Dermis blood vessel endothelial cell (primary cell): ENCODE measurements at places on chromosomes 6 and 20. TPM values are rescaled to one million over a fixed set of nuclear protein-coding genes. Genes with fewer than 3 reads are reported as not detected.

The COL21A1 gene
- total RNA-seq, result 0.05 and 0.34 TPM in 2 replicates

The HLA-DQB1 gene
- not detected in 2 replicates for total RNA-seq

The TMEM200A gene
- total RNA-seq, result 0.14 and 0.34 TPM in 2 replicates

The LTA gene
- total RNA-seq, result not detected in 2 replicates

The SLC17A1 gene
- 0.05 TPM in 1 of 2 replicates, not detected in the other for total RNA-seq

The SRMS gene
- total RNA-seq, result not detected in 2 replicates

The CALHM5 gene
- total RNA-seq, result 2.5 and 3.4 TPM in 2 replicates

The ULBP1 gene
- 0.17 and 0.23 TPM in 2 replicates for total RNA-seq

The ELOVL5 gene
- total RNA-seq, result 74.2 and 123 TPM in 2 replicates

The RBBP9 gene
- 14.5 and 14.7 TPM in 2 replicates for total RNA-seq

The SLC17A3 gene
- 0.17 and 0.28 TPM in 2 replicates for total RNA-seq

The ITCH gene
- 70.3 and 81.1 TPM in 2 replicates for total RNA-seq

The CNKSR3 gene
- 12.1 and 15.5 TPM in 2 replicates for total RNA-seq

The SCRT2 gene
- total RNA-seq, result not detected in 2 replicates

The PXMP4 gene
- 4.3 and 5.0 TPM in 2 replicates for total RNA-seq

The CYP24A1 gene
- total RNA-seq, result not detected in 2 replicates

The HCK gene
- total RNA-seq, result not detected in 2 replicates

The AK9 gene
- total RNA-seq, result 2.9 and 13.1 TPM in 2 replicates

The OR11A1 gene
- total RNA-seq, result not detected in 2 replicates

The TREML2 gene
- not detected in 2 replicates for total RNA-seq

The HTR1E gene
- total RNA-seq, result not detected in 2 replicates

The PHIP gene
- total RNA-seq, result 33.7 and 39.4 TPM in 2 replicates

The BPIFB1 gene
- not detected in 2 replicates for total RNA-seq

The HLA-B gene
- total RNA-seq, result 256 and 1,456 TPM in 2 replicates

The CALHM4 gene
- not detected in 2 replicates for total RNA-seq

The CASS4 gene
- 0.05 and 0.17 TPM in 2 replicates for total RNA-seq

The BACH2 gene
- total RNA-seq, result 1.2 and 1.3 TPM in 2 replicates

The SLC16A10 gene
- under 0.01 and 0.19 TPM in 2 replicates for total RNA-seq

The TRIM31 gene
- total RNA-seq, result not detected in 2 replicates

The CAGE1 gene
- total RNA-seq, result under 0.01 TPM in 1 of 2 replicates, not detected in the other

The OVOL2 gene
- total RNA-seq, result not detected in 2 replicates

The TRIM38 gene
- total RNA-seq, result 8.9 and 9.9 TPM in 2 replicates

The BHLHE23 gene
- total RNA-seq, result not detected in 2 replicates

The COL19A1 gene
- not detected in 2 replicates for total RNA-seq

The TPD52L1 gene
- 10.7 and 10.8 TPM in 2 replicates for total RNA-seq

The TUBB1 gene
- not detected in 2 replicates for total RNA-seq

The DDX43 gene
- 1.4 and 1.7 TPM in 2 replicates for total RNA-seq

The OR2J3 gene
- total RNA-seq, result not detected in 2 replicates

The NELFE gene
- 111 and 114 TPM in 2 replicates for total RNA-seq

The BPIFB4 gene
- total RNA-seq, result not detected in 2 replicates

The SUMO4 gene
- 1.0 and 1.3 TPM in 2 replicates for total RNA-seq

The ALDH5A1 gene
- total RNA-seq, result 1.0 and 1.2 TPM in 2 replicates

The CLPSL2 gene
- total RNA-seq, result not detected in 2 replicates

The SLC22A2 gene
- total RNA-seq, result not detected in 2 replicates

The WFDC12 gene
- total RNA-seq, result not detected in 2 replicates

The SIGLEC1 gene
- not detected in 2 replicates for total RNA-seq

The PDE7B gene
- 26.6 and 58.5 TPM in 2 replicates for total RNA-seq

The IL17A gene
- not detected in 2 replicates for total RNA-seq

The MTFR2 gene
- total RNA-seq, result 1.2 and 3.4 TPM in 2 replicates

The FRK gene
- total RNA-seq, result 0.05 and 0.17 TPM in 2 replicates

The OSTM1 gene
- total RNA-seq, result 31.1 and 37.1 TPM in 2 replicates

The ZMYND8 gene
- 35.9 and 59.4 TPM in 2 replicates for total RNA-seq

The IPCEF1 gene
- 2.2 and 2.3 TPM in 2 replicates for total RNA-seq

The BPIFA1 gene
- total RNA-seq, result not detected in 2 replicates

The TUBB2B gene
- 6.7 and 9.7 TPM in 2 replicates for total RNA-seq
